Esophagus muscularis mucosa (tissue), 4 donors: ENCODE measurements at places on chromosomes 1 and 21. TPM values are rescaled to one million over a fixed set of nuclear protein-coding genes. Genes with fewer than 3 reads are reported as not detected.

POU3F1 gene
- not detected for total RNA-seq

TTLL10 gene
- total RNA-seq, result not detected

SHISAL2A gene
- 0.17 TPM for total RNA-seq

LRRC52 gene
- not detected for total RNA-seq

GPR52 gene
- total RNA-seq, result 5.0 TPM

FYB2 gene
- not detected for total RNA-seq

GRCh38 chr1:34713443-34713842 is 41.4 kb upstream of the GJB5 start:
- no peak for DNase-seq

DNA sequence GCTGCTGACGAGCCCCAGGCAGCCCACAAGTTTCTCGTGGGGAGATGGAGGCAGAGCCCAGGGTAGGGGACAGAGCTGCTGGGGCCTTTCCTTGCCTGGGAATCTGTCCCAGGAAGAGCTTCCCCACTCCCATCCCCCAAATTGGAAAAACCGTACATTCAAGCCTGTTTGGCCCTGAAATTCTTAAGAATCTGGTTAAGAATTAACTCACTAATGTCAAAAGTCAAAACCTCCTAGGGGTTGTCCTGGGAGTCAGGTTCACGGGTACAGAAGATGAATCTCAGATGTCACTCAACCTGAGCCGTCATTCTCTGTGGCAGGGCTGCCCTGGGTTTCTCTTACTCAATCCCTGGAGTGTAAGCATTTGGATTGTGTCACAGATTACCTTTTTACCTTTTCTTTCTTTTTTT is 8.4 kb downstream of the C1orf115 start:
- DNase-seq, result peak; percentile 47

DNA sequence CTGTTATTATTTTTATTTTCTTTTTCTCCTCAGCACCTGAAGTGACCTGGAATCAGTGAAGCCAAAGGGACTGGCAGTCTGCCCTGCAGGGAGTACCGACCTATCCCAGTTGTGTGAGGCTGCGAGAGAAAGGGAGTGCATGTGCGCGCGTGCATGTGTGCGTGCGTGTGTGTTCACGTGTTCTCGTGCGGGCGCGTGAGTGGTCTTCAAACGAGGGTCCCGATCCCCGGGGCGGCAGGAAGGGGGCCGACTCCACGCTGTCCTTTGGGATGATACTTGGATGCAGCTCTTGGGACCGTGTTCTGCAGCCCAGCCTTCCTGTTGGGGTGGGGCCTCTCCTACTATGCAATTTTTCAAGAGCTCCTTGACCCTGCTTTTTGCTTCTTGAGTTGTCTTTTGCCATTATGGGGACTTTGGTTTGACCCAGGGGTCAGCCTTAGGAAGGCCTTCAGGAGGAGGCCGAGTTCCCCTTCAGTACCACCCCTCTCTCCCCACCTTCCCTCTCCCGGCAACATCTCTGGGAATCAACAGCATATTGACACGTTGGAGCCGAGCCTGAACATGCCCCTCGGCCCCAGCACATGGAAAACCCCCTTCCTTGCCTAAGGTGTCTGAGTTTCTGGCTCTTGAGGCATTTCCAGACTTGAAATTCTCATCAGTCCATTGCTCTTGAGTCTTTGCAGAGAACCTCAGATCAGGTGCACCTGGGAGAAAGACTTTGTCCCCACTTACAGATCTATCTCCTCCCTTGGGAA is 123.3 kb downstream of the PRDM2 start:
- peak; percentile 86 for DNase-seq

- no peak for DNase-seq
Measured at GRCh38 chr1:10155087-10155712, 55.2 kb upstream of the KIF1B start.

DNA sequence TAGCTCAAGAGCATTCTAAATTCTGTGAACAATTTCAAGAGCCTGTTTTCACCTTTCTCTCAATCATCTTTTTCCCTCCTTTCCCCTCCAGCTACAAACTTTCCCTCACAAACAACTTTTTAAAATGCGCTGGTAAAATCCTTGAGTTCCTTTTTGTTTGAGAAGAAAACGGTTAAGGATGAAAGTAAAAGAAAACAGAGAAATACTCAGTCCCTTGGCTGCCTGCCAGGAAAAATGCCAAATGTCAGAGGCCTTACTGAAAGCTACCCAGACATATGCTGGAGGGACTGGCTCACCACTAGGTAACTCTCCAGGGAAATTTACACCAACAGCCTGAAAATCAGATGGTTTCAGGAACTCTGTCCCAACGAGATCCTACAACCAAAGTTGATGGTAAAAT is 11.0 kb upstream of the SERBP1 start:
- no peak for DNase-seq

- DNase-seq, result no peak
Measured at GRCh38 chr1:228350831-228351781, 55.5 kb downstream of the TRIM11 start.
